ENCODE measurements at places on chromosomes 2 and 18.

- DNase-seq = no peak
These were observed 1.0 kb downstream of the VIT start for GRCh38 chr2:36697424-36698066.

DNA sequence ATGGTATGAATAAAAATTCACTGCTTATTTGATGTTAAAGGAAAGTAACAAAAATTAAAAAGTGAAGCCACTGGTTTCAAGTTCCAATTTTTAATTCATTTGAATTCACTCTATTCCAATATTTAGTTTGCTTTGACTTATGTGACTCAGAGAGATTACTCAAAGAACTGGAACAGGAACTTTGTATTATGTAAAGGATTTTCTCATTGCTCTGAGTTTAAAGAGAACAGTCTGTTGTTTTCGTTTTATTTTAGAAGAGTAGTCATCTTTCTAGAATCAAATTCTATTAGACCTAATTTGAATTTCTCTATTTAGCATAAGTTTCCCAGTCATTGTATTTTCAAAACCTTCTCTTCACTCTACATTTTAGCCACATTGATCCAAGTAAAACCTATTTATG lies 300.1 kb upstream of the SLC8A1 start:
- DNase-seq = no peak

GRCh38 chr2:108449410-108450130 lies 564 bp downstream of the GCC2 start:
- peak; percentile 39 for DNase-seq

- DNase-seq = no peak
These were observed 1356.8 kb upstream of the CRIM1 start for GRCh38 chr2:34998741-34999140.

- DNase-seq = no peak
These were observed 328.2 kb upstream of the LRATD1 start for GRCh38 chr2:14304326-14304725.

DNA sequence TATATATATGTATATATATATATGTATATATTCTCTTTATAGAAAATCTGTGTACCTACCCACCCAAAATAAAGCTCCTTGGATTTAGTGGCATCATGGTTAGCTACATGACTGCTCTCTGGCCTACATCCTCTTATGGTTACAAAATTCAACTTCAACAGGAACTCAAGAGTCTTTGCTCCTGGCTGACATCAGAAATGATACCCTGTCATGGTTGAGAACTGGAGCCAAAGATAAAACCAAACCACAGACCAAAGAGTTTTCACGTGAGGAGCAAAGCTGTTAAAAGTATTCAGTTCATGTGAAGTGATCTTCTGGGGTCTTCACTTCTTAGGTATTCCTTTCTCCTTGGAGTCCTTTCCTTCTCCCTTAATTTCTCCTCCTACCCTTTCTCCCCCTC lies 476.3 kb downstream of the SOX11 start:
- no peak for DNase-seq

DNA sequence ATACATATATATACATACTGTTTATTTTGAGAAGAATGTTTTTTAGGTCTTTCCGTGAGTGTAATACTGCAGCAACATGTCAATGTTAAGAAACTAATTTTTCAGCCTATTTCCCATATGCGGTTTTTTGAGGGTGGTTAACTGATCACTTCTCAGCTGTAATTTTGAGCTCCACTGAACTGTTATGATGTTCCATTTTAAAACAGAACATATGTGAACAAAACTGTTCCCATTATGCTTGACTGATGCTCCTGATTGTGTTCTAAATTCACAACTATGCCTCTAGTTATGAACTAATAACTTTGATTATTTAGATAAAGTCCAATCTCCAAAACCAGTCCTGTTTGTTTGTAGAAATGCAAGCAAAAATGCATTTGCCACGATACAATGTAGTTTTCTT lies 511.2 kb upstream of the FSIP2 start:
- DNase-seq = no peak

DNA sequence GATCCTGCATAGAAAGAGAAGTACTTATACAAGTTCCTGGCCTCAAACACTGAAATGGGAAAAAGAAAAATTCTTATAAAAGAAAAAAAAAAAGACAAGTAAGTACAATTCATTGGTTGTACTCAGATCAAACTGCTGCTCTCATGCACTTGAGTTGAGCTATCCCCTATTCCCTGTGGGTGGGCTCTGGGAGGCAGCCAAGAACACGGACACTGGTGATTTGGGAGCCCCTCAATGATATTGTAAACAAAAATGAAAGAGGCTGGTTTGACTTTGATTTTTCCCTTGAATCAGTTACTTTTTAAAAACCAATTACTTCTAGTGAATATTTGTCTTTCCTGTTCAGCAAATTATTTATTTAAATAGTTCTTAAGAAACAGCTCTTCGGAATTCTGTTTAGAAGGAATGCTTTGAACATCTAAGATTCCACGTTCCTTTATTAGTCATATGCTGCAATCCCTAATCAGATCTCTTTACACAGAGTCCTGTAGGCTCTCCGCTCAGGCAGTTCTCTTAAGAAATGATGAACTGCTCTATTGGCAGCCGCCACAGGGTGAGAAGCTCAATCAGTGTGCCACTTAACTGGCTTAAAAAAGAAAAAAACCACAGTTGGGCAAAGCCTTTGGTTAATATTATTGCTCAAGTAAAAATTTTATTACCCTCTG lies 225.1 kb downstream of the TMEM182 start:
- DNase-seq = no peak

GRCh38 chr18:3886575-3887322 lies 436.8 kb downstream of the TGIF1 start:
- DNase-seq = no peak

Data from skin of body (tissue), 3 donors.